Islet precursor cell (in vitro differentiated cells): ENCODE measurements at places on chromosomes 3 and 15.

- DNase-seq = no peak
These were observed 528.2 kb downstream of the NR2F2 start for GRCh38 chr15:96858694-96859093.

GRCh38 chr3:151236736-151237135, 33.7 kb upstream of the GPR171 start:
- DNase-seq = no peak

DNA sequence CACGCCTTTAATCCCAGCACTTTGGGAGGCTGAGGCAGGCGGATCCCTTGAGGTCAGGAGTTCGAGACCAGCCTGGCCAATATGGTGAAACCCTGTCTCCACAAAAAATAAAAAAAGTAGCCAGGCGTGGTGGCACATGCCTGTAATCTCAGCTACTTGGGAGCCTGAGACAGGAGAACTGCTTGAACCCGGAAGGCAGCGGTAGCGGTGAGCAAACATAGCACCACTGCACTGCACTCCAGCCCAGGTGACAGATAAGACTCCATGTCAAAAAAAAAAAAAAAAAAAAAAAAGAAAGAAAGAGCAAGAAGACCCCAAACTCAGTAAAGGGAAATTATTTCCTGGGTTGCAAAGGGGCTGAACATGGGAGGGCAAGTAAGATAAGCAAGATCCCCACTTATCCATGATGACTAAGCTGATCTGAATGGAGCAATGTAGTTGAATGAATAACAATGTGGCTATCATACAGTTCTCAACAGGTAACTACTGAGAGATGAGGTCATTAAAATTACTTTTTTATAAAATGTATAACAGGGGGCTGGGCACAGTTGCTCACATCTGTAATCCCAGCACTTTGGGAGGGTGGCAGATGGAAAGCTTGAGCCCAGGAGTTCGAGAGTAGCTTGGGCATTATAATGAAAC, 46.0 kb downstream of the RBM15B start:
- DNase-seq = no peak

GRCh38 chr15:31326875-31327668, 437 bp downstream of the KLF13 start:
- no peak for DNase-seq

GRCh38 chr3:4426261-4426781, 40.7 kb downstream of the SUMF1 start:
- no peak for DNase-seq

GRCh38 chr3:193230610-193231009, 10.4 kb upstream of the PLAAT1 start:
- DNase-seq = no peak

DNA sequence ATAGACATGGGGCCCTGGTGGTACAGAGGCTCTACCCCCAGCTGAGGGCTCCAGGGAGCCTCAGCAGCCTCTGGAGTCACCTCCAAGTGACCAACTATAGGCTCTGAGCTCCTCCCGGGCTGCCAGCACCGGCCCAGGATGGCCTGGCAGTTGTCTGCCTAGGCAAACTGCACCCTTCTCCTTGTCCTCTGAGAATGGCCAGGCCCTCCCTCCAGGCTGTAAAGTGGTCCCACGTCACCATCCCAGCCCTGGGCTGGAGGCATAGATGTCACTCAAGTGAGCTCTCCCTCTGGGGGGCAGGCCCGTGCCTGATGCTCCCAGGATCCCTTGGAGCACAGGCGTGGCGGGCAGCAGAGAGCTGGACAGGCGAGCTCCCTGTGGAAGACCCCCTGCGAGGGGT, 120.1 kb downstream of the SEC22A start:
- no peak for DNase-seq

DNA sequence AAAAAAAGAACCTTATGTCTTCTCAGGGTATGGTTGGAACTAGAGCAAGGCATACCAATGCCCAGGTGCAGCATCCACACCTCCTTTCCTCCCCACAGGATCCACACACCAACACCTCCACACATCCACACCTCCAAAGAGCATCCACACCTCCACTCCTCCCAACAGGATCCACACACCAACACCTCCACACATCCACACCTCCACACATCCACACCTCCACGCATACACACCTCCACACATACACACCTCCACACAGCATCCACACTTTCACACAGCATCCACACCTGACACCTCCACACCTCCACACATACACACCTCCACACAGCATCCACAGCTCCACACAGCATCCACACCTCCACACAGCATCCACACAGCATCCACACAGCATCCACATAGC, 5.3 kb downstream of the MESP1 start:
- DNase-seq = no peak

DNA sequence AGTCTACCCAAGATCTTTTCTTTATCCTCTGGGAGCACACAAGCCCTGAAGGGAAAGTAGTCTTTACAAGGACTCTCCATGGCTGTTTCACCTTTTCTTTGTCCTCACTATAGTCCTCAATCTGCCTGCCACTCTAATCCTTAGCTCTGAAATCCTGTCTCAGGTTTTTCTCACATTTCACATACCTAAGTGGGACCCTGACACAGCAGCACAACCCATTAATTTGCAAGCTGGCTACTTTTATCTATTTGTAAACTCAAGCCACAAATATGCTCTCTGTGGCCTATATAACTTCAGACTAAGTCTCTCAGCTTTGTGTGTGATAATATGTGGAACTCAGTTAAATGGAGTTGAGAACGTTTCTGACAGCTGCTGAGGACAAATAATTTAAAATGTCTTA, 19.8 kb downstream of the SIN3A start:
- DNase-seq = no peak

GRCh38 chr15:56537881-56538280, 72.9 kb upstream of the MNS1 start:
- DNase-seq = no peak

GRCh38 chr3:127534161-127534451, 56.4 kb downstream of the TPRA1 start:
- DNase-seq = no peak

DNA sequence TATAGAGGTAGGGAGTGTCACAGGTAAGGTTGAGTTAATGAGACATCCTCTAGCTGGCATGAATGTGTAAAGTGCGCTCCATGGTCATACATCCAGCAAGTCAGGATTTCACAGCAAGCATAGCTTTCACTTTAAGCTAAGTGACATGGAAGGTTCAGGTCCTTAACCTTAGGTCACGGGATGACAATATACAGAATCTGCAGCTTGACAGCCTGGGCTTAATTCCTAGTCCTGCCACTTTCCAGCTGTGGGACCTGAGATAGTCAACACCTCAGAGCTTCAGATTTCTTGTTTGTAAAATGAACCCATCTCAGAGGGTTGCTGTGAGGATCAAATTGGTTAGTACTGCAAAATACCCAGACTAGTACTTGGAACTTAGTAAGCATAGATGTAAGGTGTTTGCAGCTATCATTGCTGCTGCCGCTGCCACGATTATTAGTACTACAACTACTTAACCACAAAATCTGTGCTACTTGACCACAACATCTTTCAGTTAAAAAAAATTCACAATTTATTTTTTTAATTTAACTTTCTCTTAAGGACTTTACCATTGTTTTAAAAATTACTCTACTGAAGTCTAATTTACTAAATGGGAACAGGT, 890.1 kb upstream of the CFAP20DC start:
- no peak for DNase-seq

DNA sequence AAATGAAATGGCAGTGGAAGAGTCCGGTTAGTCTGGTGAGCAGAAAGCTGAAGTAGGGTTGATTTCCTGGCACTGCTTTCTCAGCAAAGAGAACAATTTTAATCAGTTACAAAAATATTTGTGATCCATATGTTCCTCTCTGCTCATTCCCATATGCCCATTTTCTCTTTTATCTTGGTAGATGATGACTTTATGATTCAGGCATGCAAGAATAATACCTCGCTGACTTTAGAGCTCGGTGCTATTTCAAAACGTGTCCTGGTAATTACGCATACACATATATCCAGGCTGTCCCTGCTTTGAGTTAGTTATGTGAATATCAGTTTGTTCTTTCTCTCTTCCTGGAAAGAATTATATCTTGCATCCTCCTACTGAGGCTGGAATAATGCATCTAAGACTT, 38.5 kb downstream of the ARPP21 start:
- DNase-seq = no peak

- no peak for DNase-seq
These were observed 25.7 kb upstream of the GOLIM4 start for GRCh38 chr3:168121184-168122017.

GRCh38 chr3:187788984-187789857, 44.0 kb upstream of the BCL6 start:
- DNase-seq = no peak

- DNase-seq = no peak
These were observed 54.5 kb upstream of the CHRNA7 start for GRCh38 chr15:31975830-31976229.

DNA sequence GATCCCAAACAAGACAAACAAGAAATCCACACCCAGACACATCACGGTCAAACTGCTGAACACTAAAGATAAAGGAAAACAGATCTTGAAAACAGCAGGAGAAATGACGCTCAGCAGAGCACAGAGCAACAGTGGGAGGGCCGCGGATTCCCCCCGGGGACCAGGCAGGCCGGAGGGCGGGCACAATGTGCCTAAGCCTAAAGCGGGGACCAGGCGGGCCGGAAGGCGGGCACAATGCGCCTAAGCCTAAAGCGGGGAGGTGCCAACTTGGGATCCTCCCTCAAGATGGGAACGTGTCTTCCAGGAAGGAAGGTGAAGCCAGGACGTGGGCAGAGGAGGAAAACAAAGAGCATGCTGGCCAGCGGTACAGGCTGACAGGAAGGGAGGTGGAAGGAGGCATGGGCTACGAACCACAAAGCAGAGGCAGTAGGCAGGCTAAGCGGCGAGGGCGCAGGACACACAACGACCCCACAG, 31.1 kb downstream of the CYFIP1 start:
- peak; percentile 85 for DNase-seq

GRCh38 chr15:22989576-22990477, 9.7 kb upstream of the CYFIP1 start:
- no peak for DNase-seq

GRCh38 chr3:108004647-108005046, 86.2 kb downstream of the CD47 start:
- no peak for DNase-seq

DNA sequence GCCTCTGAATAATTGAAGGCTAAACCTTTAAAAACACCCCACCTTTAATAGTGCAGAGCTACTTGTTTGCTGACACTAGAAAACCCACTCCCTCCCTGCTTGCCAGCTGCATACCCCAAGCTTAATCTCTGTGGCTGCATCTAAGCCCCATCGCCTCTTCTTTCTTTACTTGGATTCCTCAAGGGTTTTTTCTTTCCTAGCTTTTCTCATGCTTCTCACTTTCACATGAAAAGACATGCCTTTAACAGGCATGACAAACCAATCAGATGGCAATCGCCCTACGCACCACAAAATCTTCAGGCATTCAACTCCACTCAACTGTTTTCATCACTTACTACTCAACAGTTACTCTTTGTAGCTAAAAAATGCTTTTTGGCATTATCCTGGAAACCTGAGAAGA, 77.5 kb downstream of the PLD1 start:
- no peak for DNase-seq

DNA sequence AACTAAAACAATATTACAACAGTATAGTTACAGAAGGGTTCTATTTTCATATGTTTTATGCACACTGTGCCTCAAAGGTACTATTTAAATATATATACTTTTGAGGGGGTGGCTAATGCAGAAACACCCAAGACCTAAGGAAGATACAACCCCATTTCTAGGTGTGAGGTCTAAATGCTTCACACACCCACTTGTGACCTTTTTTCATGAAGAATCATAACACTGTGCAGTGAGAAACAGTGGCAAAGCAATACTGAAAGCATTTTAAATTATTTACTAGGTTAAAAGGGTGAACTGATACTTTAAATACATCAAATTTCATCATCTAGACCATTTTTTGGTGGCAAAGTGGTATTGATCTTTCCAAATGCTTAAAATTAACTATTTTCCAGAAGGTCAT, 67.4 kb downstream of the SATB1 start:
- DNase-seq = no peak

DNA sequence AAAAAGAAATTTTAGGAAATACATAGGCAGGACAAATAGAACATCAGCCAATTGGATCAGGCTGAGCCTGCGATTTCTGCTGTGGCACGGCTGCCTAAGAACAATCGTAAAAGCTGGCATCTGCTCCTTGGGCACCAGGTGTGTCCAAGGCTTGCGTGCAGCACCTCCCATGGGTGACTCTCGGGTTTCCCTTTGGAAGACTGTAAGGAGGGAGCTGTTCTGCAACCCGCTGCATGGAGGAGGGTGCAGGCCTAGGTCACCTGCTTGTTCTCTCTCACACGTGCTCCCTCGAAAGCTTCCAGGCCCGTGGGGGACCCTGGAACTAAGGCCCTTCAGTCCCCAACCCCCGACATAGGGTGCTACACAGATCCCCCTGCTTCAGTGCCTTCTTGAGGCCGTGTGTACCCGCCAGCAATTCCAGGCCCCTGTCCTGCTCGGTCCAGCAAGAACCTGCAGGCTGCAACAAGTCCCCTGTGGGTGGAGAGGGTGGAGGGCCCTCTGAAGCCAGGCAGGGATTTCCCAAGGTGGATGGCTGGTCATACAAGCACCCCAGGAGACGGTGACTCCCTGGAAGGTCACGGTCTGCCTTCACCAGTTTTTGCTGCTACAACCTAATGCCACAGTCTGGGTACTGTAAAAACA, 3.4 kb downstream of the GP9 start:
- no peak for DNase-seq

DNA sequence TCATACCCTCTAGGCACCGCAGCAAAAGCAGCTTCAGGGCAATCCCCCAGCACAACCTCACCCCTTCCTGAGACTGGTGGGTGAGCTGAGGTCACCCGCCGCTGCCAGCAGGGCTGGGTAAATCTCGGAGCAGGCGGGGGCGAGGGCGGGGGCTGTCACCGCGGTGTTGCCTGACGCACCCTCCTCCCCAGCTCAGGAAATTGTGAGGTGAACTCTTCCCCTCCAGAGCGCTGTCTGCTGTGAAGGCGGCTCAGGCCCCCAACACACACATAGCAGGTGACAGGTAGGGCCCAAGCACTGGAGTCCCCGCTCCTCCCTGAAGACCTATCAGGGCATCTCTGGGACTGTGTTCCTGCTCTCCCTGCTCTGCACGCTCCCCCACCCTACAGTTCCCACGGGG, 30.2 kb upstream of the FURIN start:
- no peak for DNase-seq

DNA sequence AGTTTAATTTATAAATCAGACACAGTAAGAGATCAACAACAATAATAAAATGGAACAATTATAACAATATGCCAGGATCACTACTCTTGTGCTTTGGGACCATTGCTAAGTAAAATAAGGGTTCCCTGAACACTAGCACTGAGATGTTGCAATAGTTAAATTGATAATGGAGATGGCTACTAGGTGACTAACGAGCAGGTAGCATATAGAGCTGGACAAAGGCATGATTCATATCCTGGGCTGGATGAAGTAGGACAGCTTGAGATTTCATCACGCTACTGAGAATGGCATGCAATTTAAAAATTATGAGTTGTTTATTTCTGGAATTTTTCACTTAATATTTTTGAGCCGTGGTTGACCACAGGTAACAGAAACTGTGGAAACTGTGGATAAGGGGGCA, 20.7 kb upstream of the MYZAP start:
- DNase-seq = no peak

- no peak for DNase-seq
These were observed 122.0 kb upstream of the SOX14 start for GRCh38 chr3:137641879-137642704.

GRCh38 chr3:188287339-188287738, 133.4 kb downstream of the LPP start:
- no peak for DNase-seq
